ENCODE measurements at places on chromosomes 7 and 10.

- no peak for DNase-seq
Observed at GRCh38 chr7:132321387-132321786, 254.9 kb downstream of the PLXNA4 start.

DNA sequence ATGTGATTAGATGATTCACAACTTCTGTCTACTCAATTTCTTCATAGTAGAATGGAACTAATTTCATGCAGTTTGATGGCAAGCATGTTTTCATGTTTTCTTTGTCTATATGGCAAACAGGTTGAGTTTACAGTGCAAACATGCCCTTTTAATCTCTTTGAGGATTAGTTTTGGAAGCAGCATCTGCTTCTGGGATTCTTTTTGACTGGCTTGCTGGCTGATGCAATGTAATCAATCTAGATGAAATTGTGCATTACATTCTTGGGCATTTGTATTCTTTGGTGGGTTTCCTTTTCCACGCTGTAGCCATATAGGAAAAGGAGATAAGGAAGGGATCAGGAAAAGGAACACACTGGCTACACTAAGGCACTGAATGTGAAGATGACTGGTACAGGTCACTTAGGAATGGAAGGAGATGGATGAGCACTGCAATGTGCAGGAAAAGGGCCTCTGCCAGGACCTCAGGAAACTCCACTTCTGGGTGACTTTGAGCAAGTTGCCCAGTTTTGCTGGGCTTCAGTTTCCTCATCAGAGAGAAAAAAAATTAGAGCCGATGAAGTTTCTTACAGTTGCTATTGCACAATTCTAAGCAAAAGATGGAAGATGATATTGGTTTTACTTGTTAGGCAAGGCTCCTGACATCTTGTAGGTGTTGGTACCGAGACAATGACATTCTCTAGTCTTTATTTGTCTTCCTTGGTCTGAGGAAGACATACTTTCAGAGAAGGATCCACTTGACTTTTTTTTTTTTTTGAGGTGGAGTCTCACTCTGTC lies 269.1 kb downstream of the SUGCT start:
- DNase-seq: no peak

- DNase-seq: no peak
Observed at GRCh38 chr10:123241391-123242141, 87.4 kb downstream of the BUB3 start.

DNA sequence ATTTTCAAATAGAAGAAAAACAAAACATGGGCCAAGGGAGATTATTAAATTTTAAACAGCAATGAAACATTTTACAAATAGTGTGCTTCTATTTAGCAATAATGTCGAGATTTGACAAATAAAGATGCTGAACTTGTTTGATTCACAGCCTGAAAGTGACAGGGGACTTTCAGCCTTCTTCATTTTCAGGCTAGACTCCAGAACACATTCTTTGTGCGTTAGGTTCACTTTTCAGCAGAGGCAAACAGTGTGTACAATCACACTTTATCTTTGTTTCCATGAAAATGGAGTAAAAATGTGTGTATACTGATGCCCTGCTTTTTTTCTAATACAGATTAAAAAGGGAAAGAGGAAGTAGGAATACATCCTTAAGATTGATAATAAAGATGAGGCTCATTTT lies 35.6 kb downstream of the FAM171A1 start:
- no peak for DNase-seq

DNA sequence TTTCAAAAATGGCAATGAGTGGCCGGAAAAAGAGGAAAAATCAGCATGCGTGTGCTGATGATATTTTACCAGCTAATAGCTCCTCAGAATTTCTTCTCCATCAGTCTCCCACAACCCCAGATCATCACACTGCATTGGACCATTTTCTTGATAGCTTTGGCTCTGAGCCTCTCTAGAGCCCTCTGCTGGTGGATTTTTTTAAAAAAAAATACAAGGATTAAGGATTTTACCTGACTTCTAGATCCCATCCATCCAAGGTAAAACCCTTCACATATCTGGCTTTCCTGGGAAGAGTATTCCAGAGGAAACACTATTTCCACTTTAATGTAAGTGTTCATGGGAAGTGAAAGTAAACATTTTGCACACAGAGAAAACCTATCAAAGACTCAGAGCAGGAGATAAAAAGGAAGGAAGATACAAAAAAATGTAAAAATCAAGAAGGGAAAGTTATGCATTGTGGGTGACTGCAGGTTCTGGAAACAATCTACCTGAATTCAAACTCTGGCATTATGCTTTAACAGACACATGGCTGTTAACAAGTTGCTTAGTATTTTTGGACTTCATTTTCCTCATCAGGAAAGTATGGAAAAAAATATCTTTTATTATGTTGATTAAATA lies 380.9 kb downstream of the LRRTM3 start:
- DNase-seq: peak; percentile 39

GRCh38 chr7:136290351-136290750 lies 313.2 kb upstream of the MTPN start:
- DNase-seq: no peak

- no peak for DNase-seq
Observed at GRCh38 chr10:70778267-70778924, 6.8 kb downstream of the TBATA start.

DNA sequence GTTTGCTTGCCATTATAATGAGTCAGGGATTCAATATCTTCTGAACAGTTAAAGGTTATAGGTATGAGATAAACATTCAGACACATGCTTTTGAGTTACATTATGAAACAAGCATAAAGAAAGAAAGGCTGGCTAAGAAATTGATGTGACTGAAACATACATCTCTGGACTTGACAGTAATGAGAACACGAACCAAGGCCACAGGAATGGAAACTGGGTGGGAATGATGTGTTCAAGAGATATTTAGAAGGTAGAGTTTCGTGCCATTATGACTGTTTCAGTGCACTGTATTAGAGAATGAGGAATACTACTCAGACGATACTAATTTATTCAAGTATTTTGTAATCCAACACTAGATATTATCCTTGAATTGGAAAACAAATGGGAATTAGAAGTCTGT lies 332.1 kb upstream of the MAGI2 start:
- no peak for DNase-seq

GRCh38 chr7:106599343-106599698 lies 61.6 kb downstream of the CCDC71L start:
- no peak for DNase-seq

DNA sequence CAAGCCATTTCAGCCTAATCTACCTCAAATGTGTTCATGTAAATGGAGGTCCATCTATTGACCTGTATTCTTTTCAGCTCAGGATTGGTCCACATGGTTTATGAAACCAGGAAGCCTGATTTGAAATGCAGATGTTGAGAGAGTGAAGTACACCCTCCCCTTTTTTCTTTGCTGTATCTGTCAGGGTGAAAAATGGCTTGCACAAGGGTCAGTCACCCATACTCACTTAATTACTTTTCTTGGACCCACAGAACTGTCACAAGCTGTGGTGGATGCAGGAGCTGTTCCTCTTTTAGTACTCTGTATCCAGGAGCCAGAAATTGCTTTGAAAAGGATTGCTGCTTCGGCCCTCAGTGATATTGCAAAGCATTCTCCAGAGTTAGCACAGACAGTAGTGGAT lies 41.2 kb downstream of the SPAG6 start:
- DNase-seq: no peak

- no peak for DNase-seq
Observed at GRCh38 chr10:78307576-78307975, 273.9 kb downstream of the RPS24 start.

DNA sequence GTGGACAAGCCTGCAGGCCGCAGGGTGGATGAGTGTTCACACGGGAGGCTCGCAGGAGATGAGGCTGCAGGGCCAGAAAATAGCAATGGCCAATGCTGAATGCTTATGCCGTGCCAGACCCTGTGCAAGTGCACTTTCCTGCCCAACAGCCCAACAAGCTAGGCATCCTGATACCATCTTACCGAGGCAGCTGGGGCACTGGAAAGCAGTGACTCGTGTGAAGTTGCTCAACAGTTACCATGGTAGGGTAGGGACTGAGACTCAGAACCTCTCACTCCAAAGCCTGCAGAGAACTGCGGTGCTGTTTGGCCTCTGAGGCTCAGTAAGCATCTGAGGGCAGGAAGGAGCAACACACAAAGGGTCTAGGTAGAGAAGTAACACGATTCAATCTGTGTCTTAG lies 43.7 kb downstream of the JAZF1 start:
- no peak for DNase-seq

DNA sequence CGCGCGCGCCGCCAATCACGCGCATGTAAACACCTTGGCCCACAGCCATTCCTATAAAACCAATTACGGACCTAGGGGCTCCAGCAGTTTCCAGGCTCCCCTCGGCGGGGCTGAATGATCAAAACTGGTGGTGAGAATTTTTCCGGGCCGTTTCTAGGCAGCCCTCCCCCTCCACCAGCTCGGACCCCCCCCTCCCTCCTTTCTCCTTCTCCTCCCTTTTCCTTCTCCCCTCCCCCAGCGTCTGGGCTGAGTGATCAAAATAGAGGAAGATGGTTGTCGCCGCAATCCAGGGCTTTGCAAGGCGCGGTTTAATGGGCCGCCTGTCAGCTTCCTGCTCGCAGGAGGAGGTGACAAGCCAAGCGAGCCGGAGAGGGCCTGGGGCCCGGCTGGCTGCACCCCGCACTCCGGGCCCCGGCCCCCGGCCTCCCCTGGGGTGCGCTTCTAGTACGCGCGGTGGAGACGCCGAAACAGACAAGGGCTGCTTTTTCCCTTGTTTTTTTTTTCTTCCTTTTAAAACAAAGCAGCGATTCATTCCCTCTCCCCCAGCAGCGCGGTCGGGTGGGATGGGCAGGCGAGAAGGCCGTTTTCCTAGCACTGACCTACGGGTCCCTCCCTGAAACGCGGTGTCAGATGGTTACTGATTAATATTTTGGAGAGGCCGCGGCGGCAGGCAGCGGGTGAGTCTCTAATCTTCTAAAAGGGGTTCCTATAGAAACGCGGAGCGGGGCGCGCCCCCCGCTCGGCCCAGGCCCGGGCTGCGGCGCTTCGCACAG lies 528 bp upstream of the TNRC18 start:
- peak; percentile 91 for DNase-seq

DNA sequence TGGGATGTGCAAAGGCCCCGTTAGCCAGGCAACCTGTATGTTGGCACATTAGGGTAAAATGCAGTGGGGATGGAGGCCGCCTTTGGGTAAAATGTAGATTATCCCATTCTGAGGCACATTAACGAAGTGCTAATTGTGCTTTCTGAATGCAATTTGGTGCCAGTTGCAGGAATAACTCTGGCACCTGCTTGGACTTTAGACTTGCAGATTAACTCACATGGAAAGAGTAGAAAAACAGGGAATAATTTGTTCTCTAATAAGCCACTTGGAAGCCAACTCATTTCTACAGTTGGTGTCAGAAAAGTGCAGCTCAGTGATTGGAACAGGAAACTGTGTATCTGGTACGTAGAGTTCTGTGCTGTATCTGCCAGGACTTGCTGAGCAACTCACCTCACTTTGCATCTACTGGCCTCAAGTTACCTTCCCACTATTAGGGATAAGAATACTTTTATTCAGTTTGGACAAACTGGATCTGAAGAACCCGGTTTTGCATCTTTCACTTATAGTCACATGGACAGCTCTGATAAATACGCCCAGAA lies 377.4 kb upstream of the PODXL start:
- DNase-seq: no peak

DNA sequence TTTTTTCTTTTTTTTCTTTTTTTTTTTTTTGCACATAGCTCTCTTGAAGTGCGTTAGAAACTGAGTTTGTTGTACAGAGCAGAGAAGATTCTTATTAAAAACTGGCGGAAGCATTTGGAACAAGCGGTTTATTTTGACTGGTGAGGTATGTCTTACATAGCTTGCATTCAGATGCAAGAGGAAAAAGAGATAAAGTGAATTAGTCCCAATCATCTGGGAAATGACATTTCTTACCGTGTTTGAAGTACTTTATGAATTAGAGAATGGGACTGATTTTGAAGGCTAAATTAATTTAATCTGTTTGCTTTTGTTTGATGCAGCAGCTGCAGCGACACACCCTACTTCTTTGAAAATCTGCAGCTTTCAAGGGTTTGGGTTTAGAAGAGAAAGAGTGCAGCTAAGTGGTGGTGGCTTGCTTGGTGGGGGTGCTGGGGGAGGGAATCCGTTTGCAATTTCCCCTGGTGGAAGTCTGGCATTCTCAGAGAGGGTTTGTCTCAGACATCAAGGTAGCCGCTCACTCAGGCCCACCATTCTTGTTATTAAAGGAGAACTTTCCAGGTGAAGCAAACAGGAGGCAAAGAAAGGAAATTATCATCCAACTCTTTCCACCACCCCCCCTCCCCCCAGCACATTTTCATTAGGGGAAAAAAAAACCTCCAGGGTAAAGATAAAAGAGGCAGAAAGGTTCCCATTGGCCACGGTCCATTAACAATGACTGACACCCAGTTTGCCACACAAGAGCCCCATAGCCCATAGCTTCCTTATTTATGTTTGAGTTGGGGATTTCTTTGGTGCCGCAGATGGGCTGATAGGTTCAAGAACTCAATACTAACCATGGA lies 231.7 kb downstream of the SKIDA1 start:
- DNase-seq: no peak

- no peak for DNase-seq
Observed at GRCh38 chr7:370775-371118, 80.8 kb downstream of the FOXL3 start.

GRCh38 chr10:10043083-10043482 lies 974.6 kb upstream of the CELF2 start:
- no peak for DNase-seq

GRCh38 chr7:92723205-92723604 lies 113.2 kb downstream of the CDK6 start:
- DNase-seq: no peak

DNA sequence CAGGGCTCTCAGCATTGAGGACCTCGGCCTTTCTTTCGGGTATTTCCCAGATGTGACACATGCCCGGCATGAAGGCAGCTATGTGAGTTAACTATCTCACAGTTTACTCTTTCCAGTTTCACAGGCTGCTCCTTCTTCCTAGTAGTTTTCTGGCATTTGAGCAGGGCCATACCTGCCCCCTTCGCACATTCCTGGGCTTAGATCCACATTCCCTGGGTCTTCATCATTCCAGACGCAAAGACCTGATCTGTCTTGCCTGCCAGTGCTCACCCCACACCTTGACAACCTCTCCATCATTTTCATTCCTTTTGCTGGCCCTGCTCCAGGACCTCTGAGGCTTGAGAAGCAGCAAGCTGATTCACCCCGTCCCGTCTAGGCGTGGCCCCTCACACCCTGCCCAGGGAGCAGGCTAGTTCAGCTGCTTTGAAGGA lies 227.5 kb downstream of the WDR11 start:
- DNase-seq: no peak
